ENCODE measurements at places on chromosomes 12 and 14.

- DNase-seq: no peak
Measured at GRCh38 chr14:69990323-69990722, 111.1 kb downstream of the SMOC1 start.

DNA sequence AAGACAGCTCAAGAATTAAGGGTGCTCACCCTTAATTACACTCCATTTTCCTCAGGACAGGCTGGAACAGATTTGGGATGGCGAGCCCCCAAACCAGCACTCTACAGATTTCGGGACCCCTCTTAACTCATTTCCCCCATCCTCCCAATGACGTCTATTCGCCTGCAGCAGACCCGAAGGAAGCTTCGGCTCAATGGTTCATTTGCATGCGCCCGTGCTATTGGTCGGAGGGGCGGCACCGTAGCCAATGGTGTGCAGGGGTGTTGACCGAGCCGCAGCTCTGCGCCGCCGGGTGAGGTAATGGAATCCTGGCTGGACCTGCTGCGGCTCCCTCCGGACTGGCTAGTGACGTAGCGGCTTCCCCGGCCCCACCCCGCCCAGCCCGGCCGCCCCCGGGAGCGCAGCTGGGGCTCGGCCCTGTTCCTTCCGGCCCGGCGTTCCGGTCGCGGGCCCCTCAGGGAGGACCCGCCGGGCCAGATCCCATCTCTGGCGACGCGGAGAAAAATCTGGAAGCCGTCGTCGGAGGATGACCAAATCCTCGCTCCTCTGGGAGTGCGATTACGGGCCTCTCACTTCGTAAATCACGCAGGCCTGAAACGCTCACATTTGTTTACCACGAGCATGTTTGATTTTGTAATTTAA, 18.3 kb upstream of the NR4A1 start:
- DNase-seq: peak; percentile 75

- DNase-seq: no peak
Measured at GRCh38 chr14:104442107-104442551, 137.4 kb upstream of the C14orf180 start.

GRCh38 chr12:47989023-47989417, 15.3 kb downstream of the COL2A1 start:
- no peak for DNase-seq

GRCh38 chr12:5581616-5582015, 149.7 kb downstream of the NTF3 start:
- DNase-seq: no peak

DNA sequence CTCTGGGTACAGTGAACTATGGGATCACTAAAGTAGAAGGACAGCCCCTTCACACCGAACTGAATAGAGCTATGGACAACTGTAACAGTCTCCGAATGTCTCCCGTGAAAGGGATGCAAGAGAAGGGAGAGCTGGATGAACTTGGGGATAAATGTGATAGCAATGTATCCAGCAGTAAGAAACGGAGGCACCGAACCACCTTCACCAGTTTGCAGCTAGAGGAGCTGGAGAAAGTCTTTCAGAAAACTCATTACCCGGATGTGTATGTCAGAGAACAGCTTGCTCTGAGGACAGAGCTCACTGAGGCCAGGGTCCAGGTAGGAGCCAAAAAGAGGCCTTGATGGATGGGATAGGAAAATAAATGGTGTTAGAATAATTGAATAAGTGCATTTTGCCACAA, 3.5 kb downstream of the ALX1 start:
- DNase-seq: no peak

GRCh38 chr12:75672200-75672599, 160.8 kb upstream of the KRR1 start:
- no peak for DNase-seq

DNA sequence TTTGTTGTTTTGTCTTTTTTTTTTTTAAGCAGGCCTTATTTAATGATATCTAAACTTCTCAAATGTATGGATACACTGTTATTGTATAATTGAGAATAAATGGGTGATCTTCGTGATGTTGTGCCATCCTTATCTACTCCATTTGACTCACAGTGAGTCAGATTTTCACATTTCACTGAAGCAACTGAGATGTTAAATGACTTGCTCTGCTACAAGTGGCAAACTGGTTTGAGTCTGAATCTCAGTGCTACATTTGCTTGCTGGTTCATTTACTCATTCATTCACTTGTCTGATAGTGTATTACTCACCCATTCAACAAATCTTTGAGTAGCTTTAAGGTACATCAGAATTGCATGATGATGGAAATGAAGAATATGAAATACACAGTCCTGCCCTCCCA, 2.6 kb downstream of the KIAA0586 start:
- peak; percentile 45 for DNase-seq

DNA sequence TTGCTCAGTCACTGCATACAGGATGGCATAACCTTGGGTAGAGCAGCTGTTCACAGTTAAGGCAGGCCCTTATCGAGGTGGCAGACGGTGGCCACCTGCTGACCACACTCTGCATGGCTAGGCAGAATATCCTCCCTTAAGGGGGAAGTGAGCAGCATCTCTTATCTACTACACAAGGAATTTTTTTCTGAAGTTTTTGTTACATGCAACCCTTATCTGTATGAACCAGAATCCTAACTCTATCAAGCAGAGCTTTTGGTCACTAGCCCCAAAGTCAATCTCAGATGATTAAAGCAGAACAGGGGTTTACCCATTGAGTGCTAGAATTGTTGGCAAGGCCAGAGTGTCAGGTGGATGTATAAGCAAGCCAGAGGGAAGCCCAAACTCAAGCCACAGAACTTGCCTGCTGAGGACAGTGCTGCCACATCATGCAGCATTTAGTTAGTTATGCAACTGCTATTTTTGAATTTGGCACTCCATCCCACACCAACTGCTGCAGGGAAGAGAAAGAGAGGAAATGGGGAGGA, 192.8 kb downstream of the TBX5 start:
- no peak for DNase-seq

DNA sequence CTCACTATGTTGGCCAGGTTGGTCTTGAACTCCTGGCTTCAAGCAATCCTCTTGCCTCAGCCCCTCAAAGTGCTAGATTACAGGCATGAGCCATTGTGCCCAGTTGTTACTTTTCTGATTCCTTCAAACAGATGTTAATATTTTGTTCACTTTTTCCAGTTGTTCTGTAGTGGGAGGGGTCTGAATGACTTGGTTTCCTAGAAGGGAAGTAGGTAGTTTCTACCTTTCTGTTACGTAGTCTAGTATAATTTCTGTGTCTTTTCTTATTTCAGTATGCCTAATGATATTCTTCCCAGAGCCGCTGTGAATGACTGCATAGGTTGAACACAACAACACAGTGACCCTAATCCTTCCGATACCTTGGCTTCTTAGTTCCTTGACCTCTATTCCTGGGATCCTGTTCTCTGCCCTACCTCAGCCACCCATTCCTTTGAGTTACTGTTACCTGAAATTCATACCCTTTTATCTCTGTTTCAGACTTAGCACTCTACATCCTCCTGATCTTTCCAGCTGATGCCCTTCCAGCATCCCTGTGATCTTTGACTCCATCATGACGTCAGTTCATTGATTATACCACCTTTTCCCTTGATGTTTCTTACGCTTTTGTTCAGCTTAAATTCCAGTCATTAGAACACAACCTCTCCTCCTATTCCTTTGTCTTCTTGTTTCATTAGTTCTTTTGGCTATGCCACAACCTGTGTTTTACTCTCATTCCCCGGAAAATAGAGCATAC, 33.3 kb downstream of the RCOR1 start:
- no peak for DNase-seq

- DNase-seq: no peak
Measured at GRCh38 chr14:80477388-80478160, 266.3 kb upstream of the DIO2 start.

DNA sequence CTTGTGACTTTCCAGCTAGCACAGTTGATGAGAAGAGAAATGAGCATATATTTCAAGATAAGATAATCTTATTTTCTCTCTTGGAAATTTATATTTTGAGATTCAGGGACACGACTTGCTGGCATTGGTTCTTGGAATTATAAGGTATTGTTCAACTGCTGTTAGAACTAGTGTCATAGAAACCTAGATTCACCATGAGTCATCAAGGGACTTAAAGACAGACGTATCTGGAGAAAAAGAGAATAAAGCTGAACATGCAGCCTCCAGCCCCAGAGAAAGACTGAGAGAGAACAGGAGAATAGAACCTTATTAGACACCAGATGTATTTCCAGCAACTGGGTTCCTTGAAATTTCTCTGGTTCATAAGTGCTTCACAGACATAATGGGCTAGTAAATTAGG, 194.4 kb upstream of the PPFIA2 start:
- DNase-seq: no peak

DNA sequence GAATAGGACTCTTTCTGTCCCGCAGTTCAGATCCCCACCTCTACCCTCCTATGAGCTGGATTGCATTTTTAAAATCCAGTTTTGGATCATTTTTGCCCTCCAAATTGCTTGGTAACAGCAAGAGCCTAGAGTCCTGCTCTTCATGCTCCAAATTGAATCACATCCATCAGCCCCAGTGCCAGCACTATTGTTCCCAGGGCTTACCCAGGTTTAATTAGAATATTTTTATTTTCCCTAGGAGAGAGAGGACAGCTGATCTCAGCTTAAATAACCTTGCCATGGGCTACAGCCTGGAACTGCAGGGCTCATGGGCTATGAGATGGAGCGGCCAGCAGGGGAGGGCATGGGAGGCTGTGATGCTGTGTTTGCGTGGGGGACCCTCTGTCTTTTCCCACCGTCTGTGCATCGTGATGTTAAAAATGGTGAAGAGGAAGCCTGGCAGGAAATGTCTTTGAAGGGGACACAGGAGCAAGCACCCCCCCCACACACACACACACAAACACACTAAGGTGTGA, 59.4 kb upstream of the WSCD2 start:
- no peak for DNase-seq

GRCh38 chr12:117521346-117521745, 159.9 kb upstream of the NOS1 start:
- no peak for DNase-seq

DNA sequence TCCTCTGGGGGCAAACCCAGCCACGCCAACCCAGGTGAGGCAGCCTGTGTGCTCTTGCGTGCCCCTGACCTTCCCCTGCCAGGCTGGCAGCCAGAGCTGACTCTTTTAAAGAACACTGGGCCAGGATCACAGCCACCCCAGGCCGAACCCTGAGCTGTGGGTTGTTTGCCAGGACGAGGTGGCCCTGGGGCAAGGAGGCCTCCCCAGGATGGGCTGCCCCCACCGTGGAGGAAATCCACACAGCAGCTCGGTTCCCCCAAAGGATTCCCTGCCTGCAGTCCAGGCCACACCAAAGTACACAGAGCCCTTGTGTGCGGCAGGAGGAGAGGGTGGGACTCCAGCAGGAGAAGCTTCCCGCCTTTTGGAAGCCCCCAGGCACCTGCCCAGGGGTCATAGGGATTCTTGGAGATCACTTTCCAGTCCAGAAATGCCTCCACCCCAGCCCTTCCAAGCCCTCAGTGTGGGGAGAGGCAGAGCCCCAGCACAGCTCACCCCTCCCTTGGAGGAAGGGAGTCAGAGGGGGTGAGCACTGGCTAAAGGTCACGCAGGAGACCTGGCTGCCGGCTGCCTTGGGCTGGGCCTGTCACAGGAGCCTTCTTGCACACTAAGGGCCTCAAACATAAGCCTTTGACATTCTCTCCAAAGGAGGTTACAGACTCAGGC, 115.6 kb downstream of the CALM1 start:
- no peak for DNase-seq

DNA sequence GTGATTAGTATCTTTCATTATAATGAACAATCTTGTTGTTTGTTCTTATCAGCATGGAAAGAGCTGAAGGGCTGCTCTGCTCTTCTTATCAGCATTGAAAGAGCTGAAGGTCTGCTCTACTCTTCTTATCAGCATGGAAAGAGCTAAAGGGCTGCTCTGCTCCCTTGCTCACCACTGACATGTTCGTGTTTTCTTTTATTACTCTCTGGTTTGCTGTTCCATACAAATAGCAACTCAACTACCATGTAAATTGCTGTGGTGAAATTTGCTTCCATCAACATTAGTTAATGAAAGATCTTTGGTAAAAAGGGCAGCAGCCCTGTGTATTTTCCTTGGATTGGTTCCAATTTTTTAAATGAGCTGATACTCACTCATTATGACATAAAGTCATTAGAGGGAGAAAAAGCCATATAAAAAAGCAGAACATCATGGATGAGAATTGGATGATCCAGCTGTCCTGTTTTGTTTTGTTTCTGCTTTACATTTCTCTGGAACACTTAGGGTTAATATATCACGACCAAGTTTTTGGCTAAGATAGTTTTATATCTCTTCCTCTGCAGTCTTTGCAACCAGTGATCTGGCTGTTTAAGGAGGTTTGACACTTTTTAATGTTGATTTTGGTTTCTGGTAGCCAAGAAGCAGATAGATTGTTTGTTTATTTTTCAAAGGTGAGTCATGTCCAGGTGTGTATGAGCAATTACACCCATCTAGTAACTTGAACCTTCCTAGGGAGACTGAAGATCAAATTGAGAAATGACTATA, 356.6 kb downstream of the CEP128 start:
- DNase-seq: no peak

DNA sequence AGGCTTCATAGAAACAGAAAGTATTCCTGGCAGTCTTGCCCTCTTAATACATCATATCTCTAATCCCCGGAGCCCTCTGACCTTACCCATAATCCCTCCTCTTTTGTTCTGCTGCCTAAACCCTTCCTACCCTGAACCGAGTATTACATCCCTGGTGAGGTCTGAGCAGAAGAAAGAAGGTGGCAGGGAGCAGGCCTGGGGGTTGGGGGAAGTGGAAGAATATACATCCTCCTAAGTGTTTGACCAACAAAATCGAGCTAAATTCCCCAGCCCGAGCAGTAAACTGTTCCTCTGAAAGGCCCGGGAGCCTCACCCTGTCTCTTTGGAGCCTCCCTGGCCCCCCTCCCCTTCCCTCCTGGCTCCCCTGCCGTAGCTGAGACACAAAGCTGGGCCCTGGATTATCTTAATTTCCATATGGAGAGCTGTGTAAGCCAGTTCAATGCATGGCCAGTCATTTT, 192.6 kb upstream of the LHX5 start:
- DNase-seq: no peak

DNA sequence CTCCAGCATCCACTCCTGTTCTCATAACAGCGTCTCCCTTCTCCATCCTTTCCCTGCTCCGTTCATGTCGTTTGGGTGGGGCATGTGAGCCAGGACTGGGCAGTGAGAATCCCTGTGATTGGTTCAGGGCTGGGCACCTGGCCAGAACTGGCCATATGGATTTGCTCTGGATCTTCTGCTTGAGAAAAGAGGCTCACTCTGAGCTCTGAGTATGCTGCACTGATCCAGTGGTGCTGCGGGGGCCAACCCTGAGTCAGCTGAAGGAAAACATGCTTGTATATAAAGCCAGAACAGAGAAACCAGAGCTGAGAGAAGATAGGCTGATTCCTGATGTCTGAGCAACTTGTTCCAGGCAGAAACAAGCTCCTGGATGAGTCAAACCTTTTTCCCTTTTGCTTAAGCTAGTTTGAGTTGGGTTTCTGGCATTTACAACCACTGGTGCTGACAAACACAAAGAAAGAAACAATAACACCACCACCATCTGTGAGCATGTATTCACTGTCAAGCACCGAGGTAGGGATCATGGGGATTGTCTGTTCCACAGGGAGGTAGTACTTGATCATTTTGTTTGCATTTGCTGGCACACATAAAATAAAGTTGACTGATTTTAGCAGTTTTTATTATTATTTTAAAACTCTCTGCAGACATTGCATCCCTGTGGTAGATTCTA, 14.0 kb upstream of the HPD start:
- DNase-seq: peak; percentile 34

GRCh38 chr12:7303772-7304171, at the start of gene ACSM4:
Gene ACSM4 (plus strand): TSS chr12:7304072. CDS start chr12:7304332, 260 bp downstream.
- no peak for DNase-seq

GRCh38 chr12:19485240-19485639, 45.9 kb downstream of the AEBP2 start:
- DNase-seq: no peak

GRCh38 chr12:49161092-49161795, 27.6 kb downstream of the TUBA1A start:
- DNase-seq: no peak
